ENCODE measurements at places on chromosomes 3 and 15.

DNA sequence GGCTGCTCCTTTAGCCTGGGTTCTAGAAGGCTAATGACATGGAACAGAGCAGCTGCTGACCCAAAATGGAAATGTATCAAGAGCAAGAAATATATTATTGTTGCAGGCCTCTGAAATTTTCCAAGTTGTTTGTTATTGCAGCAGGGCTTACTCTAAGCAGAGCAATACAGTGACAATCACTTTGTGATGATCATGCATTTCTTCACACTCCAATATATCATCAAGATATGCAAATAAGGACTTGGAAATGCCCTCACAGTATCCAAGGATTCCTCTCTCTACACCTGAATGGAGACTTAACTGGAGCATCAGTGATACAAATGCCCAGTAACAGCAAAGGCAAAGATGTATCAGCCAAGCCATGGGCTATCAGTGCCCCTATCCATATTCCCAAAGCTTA, 89.6 kb downstream of the PDZRN3 start:
- no peak for DNase-seq

- DNase-seq, result no peak
Observed at GRCh38 chr3:184259396-184259877, 1.9 kb downstream of the CAMK2N2 start.

DNA sequence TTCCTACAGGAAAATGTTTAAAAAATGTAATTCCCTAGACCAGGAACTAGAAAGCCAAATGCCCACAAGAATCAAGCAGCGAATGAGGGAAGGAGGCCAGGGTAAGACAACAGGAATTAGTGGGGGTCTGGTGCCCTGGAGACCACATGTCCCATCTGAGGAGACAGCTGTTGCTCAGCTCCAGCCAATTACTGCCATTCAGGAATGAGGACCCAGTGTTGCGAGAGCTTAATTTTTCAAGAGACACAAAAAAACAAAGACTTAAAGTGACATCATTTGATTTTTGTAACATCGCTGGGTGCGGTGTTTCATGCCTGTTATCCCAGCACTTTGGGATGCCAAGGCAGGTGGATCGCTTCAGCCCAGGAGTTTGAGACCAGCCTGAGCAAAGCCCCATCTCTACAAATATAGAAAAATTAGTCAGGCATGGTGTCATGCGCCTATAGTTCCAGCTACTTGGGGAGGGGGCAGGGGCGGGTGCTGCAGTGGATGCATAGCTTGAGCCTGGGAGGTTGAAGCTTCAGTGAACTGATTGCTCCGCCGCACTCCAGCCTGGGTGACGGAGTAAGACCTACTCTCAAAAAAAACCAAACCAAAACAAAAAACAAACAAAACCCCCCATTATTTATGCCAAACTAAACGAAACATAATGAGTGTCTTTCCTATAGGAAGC, 52.8 kb upstream of the LRIG1 start:
- DNase-seq, result no peak

GRCh38 chr3:170751083-170751898, 118.7 kb downstream of the RPL22L1 start:
- DNase-seq, result peak; percentile 98

- no peak for DNase-seq
Observed at GRCh38 chr3:192745150-192745549, 17.8 kb upstream of the FGF12 start.

DNA sequence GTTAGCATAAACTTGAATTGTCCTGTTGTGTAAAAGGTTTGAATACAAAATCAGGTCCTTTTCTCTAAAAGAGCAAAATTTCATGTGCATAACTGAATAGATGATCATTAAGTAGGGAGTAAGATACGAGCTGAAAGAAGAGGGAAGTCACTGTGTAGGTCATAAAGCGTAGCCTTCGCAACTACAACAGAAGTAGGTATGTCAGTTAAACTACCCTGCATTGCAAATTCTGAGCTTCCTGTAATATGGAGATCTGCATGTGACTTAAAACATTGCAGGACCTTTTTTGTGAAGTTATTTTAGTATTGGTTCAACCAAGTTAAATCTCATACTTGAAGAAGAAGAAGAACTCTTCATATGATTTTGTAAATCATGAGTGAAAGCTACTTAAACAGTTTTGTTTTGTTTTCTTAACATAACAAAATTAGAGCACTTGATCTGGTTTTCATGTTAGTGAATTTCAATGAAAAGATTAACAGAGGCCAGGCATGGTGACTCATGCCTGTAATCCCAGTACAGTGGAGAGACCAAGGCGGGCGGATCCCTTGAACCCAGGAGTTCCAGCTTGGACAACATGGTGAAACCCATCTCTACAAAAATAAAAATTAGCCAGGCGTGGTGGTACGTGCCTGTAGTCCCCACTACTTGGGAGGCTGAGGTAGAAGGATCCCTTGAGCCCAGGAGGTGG, 26.4 kb downstream of the ARMC8 start:
- no peak for DNase-seq
